Suprapubic skin (tissue), 4 donors: ENCODE measurements at places on chromosomes 5 and 9. TPM values are rescaled to one million over a fixed set of nuclear protein-coding genes. Genes with fewer than 3 reads are reported as not detected.

GRCh38 chr5:18051953-18052352, 417.7 kb downstream of the TAF11L14 start:
- DNase-seq = no peak

DNA sequence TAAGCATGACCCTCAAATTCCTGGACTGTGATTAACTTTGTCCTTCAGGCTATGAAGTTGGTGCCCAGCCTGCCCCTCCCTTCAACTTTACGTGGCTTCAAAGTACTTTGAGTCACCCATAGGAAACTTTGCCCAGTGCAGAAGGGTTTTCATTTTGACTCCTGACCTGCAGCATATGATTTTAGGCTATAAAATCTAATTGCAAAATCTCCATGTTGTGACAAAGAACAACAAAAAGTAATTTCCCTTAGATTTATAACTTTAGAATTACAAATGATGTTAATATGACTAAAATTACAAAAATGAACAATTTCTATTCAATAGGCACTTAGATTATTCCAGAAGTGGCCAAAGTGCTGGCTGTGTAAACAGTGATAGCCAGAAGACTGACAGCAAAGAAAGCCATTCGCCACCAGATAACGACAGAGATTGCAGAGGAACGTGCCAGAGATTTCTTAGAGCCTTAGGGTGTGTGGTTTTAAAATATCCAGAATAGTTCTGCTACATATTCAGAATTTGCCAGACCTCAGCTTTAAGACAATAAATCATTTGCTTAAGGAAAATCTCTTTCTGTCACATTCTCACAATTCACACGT, 197.4 kb downstream of the SEMA5A start:
- DNase-seq = no peak

LYRM7 gene
- total RNA-seq = 8.5 TPM

FBP2 gene
- total RNA-seq = not detected

GRCh38 chr5:58985759-58986158, 402.9 kb downstream of the RAB3C start:
- no peak for DNase-seq

DNA sequence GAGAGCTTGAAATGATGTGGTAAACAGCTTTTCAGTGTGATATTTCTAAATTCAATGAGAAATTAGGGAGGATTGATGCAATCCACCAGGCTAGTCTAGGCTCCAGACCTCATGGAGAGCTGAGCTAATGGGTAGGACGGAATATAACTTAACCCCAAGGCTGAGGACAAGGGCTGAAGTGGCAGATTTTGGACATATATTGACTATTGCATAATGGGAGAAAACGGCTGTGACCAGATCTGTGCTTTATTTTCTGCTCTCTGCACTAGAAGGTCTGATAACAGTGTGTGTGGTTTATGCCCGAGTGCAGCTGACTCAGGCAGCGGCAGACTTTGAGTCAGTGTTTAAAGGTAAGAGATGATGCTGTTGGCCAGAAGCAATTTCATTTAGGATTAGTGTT, 70.6 kb downstream of the ACTBL2 start:
- no peak for DNase-seq
